ENCODE measurements at places on chromosomes 11 and 22. TPM values are rescaled to one million over a fixed set of nuclear protein-coding genes. Genes with fewer than 3 reads are reported as not detected.

DNA sequence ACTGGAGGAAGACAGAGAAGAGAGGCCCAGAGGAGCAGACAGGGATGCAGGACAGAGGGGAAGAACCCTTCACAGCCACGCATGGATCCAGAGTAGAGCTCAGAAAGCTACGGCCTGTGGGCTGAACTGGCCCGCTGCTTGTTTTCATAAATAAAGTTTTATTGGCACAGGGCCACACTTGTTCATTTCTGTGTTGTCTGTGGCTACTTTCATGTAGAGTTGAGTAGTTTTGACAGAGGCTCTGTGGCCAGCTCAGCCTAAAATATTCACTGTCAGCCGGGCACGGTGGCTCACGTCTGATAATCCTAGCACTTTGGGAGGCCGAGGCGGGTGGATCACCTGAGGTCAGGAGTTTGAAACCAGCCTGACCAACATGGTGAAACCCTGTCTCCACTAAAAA, 26.2 kb upstream of the GAL start:
- DNase-seq: peak; percentile 24

DNA sequence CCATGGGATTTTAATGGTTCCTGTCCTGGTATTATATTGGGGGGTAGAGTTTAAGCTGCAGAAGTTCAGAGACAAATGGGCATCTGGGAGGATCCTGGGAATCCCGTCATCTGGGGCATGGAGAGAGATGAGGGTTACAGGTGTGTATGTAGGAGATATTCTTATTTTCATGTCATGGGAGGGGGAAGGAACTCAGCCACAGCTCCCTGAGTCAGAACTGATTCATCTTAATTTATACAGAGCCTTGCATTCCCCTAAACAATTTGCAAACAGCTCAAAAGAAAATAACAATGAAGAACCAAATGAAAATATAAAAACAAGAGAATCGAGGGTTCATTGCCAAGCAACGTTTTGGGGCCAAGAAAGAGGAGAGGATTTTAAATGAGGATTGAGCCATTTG, 155.9 kb upstream of the TBCEL start:
- DNase-seq: no peak

PAFAH1B2 gene
- 68.9 TPM for total RNA-seq

MS4A15 gene
- total RNA-seq: not detected

MLC1 gene
- 0.13 TPM for total RNA-seq
